Right forelimb (tissue), 1 donor: ENCODE measurements at places on chromosomes 5 and 9.

GRCh38 chr9:34205102-34205501, 26.3 kb downstream of the UBAP1 start:
- no peak for DNase-seq

- DNase-seq = no peak
Measured at GRCh38 chr5:173662581-173663351, 46.3 kb upstream of the BOD1 start.

DNA sequence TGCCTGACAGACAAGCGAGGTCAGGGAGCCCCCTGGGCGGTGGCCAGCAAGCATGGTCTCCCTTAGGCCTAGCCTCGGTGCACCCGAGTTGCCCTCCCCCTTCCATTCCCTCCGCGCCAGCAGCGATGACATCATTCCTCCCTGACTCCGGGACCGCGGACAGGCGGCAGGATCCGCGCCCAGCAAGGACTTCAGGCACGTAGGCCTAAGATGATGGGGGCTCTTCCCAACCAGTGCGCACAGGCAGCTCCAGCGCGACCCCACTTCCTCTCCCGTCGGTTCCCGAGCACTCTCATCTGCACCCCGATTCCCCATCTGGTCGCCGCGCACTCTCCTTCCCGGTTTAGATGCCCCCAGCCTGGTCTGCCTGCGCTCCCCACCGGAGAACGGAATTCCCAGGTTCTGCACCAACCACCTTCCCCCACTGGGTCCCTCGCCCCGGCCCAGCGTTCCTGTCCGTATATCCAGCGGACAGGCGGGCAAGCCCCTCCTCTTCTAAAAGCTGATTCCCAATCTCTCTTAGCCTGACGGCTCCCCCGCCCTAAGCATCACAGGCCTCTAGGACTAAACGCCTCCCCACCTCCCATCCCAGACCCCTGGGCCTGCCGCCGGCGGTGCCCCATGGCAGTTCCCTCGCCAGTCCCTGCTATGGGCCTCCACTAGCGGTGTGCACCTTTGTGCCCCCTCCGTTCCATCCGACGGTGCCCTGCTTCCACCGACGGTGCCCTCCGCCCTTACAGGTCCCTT, 931 bp downstream of the FAM219A start:
- DNase-seq = peak; percentile 64

GRCh38 chr9:30075451-30076199, 2308.8 kb upstream of the ACO1 start:
- no peak for DNase-seq

DNA sequence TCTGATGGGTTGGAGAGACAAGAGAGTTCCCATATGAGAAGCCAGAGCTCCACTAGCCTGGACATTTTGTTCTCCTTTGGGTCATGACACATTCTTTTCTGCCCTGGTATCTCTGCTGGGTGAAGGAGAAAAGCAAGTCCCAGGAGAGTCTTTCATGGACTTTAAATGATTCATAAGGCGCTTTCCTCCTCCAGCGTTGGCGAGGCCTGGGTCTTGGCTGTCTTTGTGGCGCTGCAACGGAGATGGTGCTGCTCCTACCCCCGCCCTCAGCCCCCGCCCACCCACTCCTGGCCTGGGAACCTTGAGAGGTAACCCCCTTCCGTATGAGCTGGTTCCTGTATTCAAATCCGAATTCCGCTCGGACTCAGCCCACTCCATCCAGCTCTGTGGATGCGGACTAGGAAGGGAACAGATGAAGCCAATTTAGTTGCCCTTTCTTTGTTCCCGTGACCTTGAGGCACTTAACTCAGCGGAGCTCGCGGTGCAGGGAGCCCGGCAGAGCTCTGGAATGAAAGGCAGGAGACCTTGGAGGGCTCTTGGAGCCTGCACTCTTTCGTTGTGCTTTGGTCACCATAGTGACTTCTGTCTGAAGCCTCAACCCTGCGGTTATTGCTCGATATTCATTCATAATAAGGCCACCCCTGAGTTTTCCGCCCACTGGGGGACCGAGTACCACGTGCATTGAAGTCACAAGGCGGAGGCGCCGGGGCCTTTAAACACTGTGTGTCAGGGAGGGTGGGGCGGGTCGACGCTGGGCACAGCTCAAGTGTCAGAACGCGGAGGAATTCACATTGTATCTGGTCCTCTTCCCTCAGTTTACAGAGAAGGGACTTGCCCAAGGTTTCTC, 14.0 kb upstream of the PWWP2A start:
- DNase-seq = peak; percentile 54

- no peak for DNase-seq
Measured at GRCh38 chr5:96896806-96897205, 20.5 kb downstream of the ERAP2 start.

DNA sequence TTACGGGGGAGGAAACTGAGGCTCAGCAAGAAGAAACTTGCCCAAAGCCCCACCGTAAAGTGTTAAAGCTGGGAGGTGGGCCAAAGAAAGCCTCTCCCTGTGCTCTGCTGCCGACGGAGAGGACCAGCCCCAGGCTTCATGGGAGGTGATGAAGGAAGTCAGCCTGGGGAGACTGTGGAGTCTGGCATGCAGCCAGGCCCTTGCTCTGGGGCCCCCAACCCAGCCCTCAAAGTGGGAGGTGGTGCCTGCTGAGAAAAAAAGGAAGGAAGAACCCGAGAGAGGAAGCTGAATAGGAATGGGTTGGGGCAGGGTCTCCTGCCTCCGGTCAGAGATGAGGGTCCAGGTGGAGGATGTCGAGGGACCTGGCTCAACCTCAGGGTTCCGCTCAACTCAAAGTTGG, 3.8 kb downstream of the RNF44 start:
- DNase-seq = no peak

DNA sequence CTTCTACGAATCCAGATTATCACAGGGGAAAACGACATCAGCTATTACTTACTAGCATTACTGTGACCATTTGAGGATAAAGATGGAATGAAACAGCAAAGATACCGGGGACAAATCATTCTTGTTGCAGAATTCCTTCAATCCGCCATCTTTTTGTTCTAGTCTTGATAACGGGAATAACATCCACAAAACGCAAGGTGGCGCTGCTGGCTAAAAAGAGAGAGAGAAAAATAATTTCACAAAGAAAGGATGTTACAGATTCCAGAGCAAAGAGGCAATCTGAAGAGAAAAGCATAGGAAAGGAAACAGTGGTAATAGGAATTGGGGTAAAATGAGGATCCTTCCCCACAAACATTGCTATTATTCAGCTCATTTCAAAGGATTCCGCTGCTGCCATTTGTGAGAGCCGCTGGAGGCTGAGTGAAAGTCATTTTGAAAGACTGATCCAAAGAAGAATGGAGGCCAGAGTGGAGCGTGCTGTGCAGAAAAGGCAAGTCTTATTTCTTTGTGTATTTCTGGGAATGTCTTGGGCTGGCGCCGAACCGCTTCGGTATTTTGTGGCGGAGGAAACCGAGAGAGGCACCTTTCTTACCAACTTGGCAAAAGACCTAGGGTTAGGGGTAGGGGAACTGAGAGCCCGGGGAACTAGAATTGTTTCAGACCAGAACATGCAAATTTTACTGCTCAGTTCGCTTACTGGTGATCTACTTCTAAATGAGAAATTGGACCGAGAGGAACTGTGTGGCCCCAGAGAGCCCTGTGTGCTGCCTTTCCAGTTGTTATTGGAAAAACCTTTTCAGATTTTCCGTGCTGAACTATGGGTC, at the start of gene PCDHB7:
TSS of gene PCDHB7 (plus strand) at position 264 of the 824 bp plus-strand sequence. CDS start at position 456, 192 bp downstream.
- no peak for DNase-seq

DNA sequence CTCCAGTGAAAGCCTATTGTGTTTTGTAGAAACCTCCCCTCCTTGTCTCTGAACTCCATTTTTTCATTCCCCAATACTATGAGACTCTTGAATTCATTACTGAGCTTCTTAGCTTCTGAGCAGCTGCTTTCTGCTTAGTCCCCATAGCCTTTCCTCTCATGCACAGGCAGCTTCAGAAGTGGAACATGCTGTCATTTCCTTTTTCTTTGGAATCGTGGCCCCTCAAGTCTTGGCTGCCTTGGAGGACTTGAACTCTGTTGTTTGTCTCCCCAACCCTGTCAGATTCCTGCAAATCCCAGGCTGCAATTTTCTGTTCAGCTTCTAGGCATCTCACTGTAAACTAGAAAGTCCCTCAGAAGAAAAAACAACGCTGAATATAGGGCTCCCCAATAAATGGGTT, 268.5 kb downstream of the ARRDC3 start:
- no peak for DNase-seq

- no peak for DNase-seq
Measured at GRCh38 chr5:141399555-141400258, 2.0 kb downstream of the PCDHGB5 start.

GRCh38 chr9:106305428-106306133, 557.4 kb upstream of the ZNF462 start:
- DNase-seq = no peak

- DNase-seq = no peak
Measured at GRCh38 chr5:87831499-87831898, 418.8 kb upstream of the CCNH start.

GRCh38 chr9:101268426-101268825, 116.4 kb downstream of the BAAT start:
- no peak for DNase-seq

GRCh38 chr5:111507276-111507675, 5.1 kb downstream of the STARD4 start:
- no peak for DNase-seq

GRCh38 chr5:10709409-10709808, 51.6 kb downstream of the DAP start:
- no peak for DNase-seq

DNA sequence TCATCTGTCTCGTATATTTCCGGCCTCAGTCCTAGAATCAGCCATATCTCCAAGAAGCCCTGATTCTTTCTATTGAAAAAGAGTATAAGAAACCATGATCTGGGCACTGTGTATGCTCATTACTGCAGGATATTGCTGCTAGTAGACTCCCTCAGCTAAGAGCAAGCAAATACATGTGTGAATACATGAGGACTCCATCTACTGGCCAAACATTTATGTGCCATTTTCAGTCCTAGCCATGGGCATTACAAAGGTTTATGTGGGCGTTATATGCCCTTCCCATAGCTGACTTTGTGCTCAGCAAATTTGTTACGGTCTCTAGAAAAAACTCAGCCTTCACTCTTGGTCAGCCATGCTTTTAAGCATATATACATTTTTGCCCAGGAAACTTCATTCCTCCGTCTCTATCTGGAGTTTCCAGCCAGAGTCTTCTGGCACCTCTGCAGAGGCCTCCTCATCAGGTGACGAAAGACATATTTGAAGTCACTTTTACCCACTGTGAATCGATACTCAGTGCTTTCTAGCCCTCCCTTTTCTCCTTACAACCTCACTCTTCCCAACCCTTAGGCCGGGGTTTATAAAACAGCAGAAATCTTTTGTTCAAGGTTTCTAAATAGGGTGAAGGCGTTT, 1495.6 kb upstream of the CDH6 start:
- DNase-seq = no peak

GRCh38 chr5:75465480-75465879, 45.9 kb downstream of the CERT1 start:
- no peak for DNase-seq

- peak; percentile 63 for DNase-seq
Measured at GRCh38 chr9:20620650-20621470, 1.4 kb downstream of the MLLT3 start.

GRCh38 chr5:111252799-111253545, 28.8 kb downstream of the CAMK4 start:
- DNase-seq = no peak

- no peak for DNase-seq
Measured at GRCh38 chr5:33309068-33309467, 131.7 kb upstream of the TARS1 start.

GRCh38 chr5:126443374-126443851, 20.2 kb downstream of the GRAMD2B start:
- DNase-seq = no peak

- no peak for DNase-seq
Measured at GRCh38 chr5:115686738-115687074, 60.9 kb upstream of the TMED7 start.

GRCh38 chr9:75903785-75904360, 13.4 kb downstream of the PCSK5 start:
- DNase-seq = no peak

DNA sequence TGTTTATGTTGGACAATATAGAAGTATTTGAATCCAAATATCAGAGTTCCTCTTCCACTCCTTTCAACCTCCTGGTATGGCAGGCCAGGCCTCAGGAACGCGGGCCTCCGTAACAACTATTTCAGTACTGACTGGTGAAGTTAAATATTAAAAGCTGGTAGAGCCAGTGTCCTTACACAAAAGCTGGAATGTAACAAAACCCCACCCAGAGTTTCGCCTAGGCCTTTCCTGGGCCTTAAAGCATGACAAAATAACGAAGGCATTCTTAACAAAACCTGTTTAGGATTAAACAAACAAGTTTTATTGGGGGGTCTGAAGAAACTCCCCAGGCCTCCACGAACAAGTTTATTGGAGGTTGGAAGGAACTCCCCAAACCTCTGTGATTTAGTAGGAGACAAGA, 61.6 kb upstream of the GNE start:
- no peak for DNase-seq

DNA sequence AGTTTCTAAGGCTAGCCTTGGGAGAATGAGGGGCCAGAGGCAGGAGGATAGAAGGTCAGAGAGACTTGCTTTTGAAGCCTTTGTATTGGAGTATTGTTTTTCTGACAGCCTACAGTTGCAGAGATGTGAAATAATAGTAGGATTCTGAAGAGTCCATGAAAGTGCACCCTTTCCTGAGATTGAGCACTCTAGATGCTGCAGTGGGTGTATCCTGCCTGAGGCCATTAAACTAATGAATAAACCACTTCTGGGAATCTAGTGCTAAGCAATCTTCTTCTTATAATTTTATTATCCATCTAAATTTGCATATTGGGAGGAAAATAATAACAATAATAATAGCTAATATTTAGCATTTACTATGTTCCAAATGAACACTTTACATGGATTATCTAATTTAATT, 19.3 kb upstream of the NNT start:
- no peak for DNase-seq

GRCh38 chr5:67306965-67307607, 110.5 kb upstream of the CD180 start:
- no peak for DNase-seq

GRCh38 chr5:74272024-74272775, 368.3 kb downstream of the ENC1 start:
- DNase-seq = no peak

GRCh38 chr9:24464319-24464951, 81.3 kb downstream of the IZUMO3 start:
- DNase-seq = no peak

- no peak for DNase-seq
Measured at GRCh38 chr5:4984461-4984860, 155.7 kb upstream of the ADAMTS16 start.

- no peak for DNase-seq
Measured at GRCh38 chr5:160475864-160476438, 54.3 kb downstream of the PTTG1 start.

GRCh38 chr5:150107909-150108447, 21.6 kb upstream of the CSF1R start:
- no peak for DNase-seq

- DNase-seq = peak; percentile 88
Measured at GRCh38 chr5:114055318-114056184, 306.3 kb upstream of the KCNN2 start.

GRCh38 chr5:132487841-132488555, 2.6 kb downstream of the IRF1 start:
- peak; percentile 21 for DNase-seq

GRCh38 chr5:148913493-148913892, 87.1 kb downstream of the ADRB2 start:
- no peak for DNase-seq

GRCh38 chr5:137619191-137619870, 116.6 kb downstream of the KLHL3 start:
- DNase-seq = no peak
